ENCODE measurements at places on chromosomes 2 and 18.

GRCh38 chr2:160376576-160376975 lies 117.0 kb downstream of the RBMS1 start:
- DNase-seq, result no peak

- no peak for DNase-seq
Measured at GRCh38 chr2:223196331-223196730, 144.3 kb downstream of the KCNE4 start.

DNA sequence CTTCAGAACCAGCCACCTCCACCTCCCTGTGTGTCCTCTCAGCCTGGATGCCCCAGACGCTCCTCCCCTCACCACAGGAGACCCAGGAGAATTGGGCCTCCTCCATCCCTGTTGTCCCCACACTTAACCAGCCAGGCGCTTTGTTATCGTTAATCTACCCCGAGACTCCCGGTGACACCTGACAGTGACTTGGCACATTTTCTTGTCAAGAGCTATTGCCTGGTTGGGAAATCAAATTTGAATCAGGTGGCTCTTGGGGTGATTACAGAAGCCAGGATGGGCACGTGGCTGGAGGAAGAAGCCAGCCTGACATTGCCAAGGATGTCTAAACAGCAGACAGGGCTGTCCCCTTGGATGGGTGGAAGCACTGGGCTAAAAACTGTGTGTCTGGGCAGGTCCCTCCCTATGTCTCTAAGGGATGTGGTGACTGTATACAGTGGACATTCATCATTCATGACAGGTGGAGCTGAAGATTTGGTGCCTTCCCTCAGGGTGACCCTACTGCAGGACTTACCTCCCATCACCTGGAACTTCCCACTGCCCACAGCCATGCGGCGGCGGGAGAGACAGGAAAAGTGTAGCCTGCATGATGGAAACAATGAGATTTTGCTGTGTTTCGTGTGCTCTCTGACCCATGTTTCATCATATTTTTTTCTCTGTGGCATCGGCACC lies 157.2 kb upstream of the CAPN13 start:
- DNase-seq, result no peak

- no peak for DNase-seq
Measured at GRCh38 chr2:30287190-30287840, 56.0 kb downstream of the LBH start.

DNA sequence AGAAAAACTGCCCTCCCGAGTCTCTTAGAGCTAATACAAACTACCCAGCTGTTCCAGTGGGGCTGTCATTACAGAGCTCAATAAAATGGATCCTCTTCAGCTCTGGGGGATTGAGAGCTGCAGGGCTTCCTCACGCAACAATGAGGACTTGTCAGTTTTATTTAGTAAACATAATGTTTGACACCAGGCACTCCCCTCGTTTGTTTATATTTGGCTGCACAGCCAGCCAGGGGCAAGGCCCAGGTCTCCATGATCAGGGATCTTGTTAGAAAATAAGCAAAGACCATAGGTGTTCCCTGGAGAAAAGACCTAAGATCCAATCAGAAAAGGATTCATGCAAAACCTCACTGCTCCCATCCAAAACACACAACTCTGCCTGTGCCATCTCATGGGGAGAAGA lies 158.2 kb downstream of the C1D start:
- DNase-seq, result no peak

DNA sequence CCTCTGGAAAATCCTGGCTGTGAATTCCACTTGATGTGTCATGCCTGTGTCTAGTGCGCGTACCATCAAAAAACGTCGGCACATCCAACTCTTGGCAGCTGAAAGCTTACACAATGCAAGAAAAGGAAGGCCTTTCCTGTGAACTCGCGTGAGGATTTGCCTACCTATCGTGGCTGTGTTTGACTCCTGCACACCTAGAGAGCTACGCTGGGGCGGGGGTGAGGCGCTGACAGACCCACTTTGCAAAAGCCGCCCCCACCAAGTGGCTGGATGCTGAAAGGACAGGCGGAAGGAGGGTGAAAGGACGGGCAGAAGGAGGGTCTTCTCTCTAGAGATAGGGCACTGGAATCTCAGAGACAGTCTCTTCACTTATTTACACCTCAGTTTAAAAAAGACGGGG lies 270.1 kb downstream of the EIPR1 start:
- DNase-seq, result no peak

- DNase-seq, result no peak
Measured at GRCh38 chr2:75287624-75288316, 88.5 kb upstream of the TACR1 start.

DNA sequence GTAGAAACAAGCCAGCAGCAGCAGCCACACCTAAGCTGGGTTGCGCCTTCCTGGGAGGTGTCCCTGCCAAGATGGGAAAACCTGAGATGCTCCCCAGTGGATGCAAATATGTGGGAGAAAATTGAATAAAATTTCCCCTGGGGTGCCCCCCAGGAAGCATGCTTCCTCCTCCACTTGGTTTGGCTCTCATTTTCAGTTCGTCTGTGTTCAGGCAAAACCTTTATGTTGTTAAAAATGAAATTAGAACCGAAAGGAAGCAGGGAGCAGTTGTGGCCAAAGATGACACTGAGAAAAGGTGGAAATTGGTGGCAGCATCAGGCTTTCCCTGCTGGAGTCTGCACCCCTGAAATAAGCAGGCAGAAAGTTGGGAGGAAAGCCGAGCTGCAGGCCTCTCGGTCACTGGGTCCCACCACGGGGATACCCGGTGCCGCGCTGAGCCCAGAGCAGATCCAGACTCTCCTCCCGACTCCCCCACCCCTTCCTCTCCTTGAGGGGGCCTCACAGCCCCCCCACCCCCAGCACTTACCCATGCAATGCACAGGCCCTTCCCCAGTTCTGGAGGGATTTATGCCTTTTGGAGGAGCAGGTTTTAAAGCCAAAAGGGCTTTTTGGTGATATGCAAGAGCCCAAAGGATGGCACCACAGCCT lies 267.7 kb upstream of the SPRED2 start:
- DNase-seq, result no peak

DNA sequence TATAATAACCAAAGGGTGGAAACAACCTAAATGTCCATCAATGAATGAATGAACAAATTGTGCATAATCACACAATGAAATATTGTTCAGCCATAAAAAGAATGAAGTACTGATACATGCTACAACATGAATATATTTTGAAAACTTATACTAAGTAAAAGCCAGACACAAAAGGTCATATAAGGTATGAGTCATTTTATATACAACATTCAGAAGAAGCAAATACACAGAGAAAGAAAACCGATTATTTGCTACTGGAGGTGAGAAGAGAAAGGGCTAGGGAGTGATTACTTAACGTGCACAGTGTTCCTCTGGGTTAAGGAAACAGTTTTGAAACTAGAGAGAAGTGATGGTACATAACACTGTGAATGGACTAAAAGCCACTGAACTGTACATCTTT lies 105.3 kb downstream of the GORASP2 start:
- no peak for DNase-seq

DNA sequence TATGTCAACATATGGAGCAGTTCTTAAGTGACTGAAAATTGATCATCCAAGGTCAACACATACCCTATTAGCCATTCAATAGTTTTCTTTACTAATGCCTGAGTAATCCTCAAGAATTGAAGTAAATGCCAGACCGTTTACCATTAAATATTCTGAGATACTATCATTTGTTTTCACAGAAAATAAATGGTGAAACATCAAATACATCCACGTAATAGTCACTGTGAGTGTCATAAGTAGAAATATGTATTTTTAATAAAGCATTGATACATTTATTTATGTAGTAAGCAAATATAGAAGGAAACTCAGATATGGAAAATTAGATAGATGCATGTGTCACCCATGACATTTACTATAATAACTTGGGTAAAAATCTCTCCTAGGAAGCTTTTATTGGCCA lies 927.8 kb upstream of the NRXN1 start:
- no peak for DNase-seq

DNA sequence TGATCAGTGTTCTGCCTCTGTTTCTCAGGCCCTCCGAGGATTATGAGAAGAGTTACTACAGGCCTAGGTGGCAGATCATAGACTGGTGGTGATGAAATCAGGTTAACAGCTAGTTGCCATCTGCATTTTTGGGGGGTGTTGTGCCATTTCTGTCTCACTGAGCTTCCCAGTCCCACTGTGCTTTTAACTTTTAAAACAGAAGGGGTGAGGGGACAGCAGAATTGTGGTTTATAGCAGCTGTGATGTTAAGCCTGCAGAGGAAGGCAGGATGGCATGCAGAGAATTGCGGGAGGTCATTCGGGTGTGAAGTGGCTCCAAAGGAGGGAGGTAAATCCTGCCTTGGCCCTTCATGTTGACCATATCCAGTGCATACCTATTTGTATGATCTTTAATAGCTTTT lies 5.0 kb downstream of the CAB39 start:
- DNase-seq, result no peak

DNA sequence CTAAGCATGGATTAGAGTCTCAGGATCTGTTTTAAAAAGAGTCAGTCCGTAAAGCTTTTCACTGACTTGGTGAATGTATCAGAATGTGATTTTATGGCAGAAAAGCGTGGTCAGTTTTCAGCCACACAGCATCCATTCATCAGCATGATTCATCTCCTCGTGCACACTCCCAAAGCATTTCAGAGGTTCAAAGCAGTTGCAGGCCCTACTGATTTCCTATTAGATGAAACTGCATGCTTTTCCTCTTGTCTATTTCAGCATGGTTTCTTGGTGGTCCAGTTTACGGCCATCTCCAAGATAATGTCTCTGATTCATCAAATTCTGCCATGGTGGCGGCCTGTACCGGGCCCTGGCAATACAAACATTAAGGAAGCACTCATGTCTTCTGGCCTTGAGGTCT lies 4.8 kb upstream of the PARD6G start:
- no peak for DNase-seq

DNA sequence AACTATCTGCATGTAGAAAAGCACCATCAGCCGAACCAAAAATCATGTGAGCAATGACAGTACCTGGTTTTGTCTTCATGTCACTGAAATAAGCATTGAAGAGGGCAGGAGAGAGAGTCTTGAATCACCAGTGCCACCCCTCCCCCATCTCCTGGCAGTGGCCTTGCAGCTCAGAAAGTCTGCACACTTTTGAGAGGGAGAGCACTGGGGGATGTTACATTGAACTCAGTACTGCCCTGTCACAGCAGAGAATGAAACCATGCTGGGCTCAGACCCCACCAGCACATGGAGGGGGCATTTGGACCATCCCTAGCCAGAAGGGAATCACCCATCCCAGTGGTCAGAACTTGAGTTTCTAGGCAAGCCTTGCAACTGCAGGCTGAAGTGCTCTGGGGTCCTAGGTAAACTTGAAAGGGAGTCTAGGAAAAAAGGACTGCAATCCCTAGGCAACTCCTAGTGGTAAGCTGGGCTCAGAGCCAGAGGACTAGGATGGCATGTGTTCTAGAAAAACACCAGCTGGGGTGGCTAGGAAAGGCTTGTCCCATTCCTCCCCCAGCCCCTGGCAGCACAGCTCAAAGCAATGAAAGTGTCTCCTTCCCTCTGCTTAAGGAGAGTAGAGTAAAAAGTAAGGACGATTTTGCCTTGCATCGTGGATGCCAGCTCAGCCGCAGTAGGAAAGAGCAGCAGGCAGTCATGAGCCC lies 259.9 kb upstream of the MYT1L start:
- DNase-seq, result peak; percentile 43

DNA sequence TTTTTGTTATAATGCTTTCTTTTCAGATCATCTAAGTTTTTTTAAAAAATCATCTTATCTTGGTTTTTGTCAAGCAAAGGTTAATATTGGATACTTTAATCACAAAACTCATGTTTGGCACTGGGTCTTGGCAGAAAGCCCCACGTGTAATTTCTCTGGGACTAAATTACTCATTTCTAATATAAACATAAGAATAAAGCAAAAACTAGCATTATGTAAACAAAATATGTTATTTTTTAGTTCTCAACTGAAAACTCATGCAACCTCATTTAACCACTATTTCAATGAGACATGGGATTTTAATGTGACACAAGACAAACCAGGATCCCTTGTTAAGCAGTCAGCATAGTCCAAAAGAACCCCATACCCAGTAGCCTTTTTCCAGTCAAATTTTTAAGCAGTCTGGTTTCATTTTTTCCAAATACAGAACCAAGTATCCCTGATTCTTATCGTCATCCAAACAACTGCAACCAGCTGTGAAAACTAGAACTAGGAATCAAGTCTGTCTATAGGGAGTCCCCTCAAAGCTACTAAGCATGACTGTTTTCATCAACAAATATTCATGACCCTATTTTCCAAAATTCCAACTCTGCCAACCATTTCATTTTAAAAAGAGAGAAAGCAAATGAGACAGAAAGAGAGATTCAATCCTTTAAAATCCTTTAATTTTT lies 27.1 kb downstream of the PID1 start:
- no peak for DNase-seq

- no peak for DNase-seq
Measured at GRCh38 chr2:38099099-38100028, 23.4 kb upstream of the CYP1B1 start.

- DNase-seq, result no peak
Measured at GRCh38 chr2:241762933-241763369, 13.7 kb upstream of the GAL3ST2 start.

DNA sequence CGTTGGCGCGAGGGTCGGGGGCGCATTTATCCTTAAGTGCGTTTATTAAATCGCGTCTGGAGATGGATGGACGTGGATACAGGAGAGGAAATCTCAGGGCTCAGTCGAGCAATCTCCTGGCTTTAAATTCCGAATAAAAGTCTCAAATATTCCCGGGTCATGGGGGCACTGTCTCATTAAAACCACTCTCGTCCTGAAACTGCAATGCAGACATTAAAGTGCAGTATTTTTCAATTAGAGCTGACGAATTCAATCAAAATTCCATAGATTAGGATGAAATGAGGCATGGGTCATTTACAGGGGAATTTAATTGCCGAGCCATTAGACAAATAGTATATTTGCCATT lies 10.7 kb upstream of the GBX2 start:
- DNase-seq, result no peak

DNA sequence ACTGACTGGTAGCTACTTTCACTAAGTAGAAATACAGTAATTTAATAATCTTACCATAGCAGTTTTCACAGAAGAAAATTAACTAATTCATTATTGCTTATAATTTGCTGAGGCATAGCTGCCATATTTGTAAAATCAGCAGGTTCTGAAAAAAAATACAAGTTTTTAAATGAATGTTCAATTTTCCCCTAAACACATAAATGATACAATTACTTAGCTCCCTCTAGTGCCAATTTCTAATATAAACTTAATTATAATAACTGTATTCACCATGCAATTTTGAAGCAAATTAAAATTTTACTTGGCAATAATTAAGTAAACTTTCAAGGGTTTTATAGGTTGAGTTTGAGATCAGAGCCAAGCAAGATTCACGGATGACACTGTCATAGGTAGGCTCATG lies 1321.6 kb upstream of the ACVR2A start:
- DNase-seq, result no peak

DNA sequence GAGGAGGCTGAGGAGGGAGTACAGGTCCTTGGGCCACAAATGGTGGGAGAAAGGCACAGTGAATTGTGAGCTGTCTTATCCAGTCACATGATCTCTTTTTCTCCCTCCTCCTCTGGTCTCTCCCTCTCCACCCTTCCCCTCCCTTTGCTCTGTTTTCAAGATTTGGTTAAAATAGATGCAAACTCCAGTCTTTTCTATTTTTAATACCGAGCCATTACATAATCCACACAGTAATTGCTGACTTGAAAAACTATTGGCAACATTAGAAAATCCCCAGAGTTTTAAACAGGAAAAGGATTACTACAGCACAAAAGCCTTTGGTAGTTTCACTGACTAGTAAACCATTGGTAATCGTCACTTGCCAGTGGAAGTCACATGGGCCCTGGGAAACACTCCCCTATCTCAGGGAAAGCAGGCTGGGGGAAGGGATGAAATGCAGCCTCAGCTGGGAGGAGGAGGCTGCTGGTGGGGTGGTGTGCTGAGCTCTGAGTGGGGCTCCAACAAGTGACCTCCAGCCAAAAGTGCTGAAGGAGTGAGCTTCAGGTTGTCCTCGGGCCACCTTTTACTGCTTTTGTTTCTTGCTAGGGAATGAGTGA lies 57.4 kb upstream of the PCBP1 start:
- no peak for DNase-seq
